ENCODE measurements at places on chromosomes 1 and 21.

DNA sequence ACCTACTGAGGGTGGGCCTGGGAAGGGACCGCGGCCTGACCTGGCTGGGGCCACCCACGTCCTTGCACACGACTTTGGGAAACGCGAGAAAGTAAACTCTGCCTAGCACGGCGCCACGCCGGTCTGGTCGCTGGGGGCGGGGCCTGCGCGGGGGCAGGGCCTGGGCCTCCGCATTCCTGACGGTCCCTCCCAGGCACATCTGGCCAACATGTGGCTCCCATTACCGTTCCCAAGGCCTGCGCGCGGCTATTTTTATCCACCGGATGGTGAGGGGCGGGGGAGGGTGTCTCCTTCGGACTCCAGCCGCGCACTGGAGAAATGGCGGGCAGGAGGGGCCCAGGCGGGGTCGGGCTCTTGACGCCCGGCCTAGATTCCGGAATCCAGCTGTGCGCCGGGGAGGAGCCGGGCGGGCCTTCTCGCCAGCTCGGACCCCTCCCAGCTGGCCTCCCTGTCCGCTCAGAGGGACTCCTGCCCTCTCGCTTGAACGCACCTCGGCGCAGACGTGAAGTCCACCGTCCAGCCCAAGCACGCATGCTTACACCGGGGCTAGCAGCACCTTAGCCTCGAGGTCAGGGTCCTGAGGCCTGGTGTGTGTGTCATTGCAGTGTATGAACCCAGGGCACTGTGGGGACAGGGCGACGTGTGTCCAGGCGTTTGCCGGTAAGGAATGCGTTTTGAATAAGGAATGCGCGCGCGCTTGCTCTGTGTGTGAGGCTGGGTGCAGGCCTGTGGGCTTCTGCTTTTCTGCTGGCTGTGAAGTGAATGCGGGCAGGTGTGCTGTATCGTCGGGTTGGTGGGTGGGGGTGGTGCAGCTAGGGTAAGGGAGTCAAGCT is 2.1 kb downstream of the EVA1B start:
- peak; percentile 61 for DNase-seq

GRCh38 chr1:180898441-180899219 is 14.1 kb upstream of the KIAA1614 start:
- DNase-seq, result no peak

DNA sequence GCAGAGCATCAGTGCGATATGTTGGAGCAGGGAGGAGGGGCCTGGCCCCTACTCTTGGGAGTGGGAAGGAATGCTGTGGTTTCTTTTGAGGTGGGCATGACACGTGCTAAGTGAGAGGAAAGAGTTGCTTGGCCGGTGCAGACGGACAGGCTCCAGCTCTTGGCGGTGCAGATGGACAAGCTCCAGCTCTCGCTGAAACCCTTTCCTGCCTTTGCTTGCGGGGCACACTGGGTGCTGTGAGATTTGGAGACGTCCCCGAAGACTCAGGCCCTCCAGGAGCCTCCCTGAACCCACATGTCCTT is 15.9 kb downstream of the PDXK start:
- no peak for DNase-seq

DNA sequence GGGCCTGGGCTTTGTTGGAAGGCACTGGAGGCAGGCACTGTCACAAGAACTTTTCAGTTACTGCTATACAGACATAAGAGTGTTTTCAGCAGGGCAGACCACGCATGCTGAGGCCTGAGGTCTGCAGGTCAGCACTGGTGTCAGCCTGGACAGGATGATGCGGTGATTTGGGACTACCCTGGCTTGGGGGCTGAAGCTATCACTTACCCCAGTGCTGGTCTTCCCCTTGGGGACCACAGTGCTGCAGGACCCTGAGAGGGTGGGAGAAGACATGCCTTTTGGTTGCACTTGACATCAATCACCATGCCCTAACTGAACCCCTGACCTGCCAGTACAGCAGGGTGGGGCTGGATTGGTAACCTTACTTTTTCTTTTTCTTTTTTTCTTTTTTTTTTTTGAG is 9.2 kb downstream of the DMRTB1 start:
- DNase-seq, result no peak

GRCh38 chr1:51610637-51611036 is 6.3 kb upstream of the OSBPL9 start:
- no peak for DNase-seq

GRCh38 chr21:39567180-39567972 is 45.4 kb upstream of the B3GALT5 start:
- DNase-seq, result no peak

- DNase-seq, result no peak
Measured at GRCh38 chr21:37168666-37169065, 95.6 kb downstream of the TTC3 start.

GRCh38 chr1:74531796-74532195 is 19.4 kb upstream of the LRRC53 start:
- DNase-seq, result no peak
